ENCODE measurements at places on chromosomes 13 and 19.

- DNase-seq, result no peak
Observed at GRCh38 chr13:82220641-82221040, 1661.6 kb downstream of the SLITRK1 start.

GRCh38 chr13:99273128-99273527 lies 14.9 kb upstream of the GPR18 start:
- no peak for DNase-seq

DNA sequence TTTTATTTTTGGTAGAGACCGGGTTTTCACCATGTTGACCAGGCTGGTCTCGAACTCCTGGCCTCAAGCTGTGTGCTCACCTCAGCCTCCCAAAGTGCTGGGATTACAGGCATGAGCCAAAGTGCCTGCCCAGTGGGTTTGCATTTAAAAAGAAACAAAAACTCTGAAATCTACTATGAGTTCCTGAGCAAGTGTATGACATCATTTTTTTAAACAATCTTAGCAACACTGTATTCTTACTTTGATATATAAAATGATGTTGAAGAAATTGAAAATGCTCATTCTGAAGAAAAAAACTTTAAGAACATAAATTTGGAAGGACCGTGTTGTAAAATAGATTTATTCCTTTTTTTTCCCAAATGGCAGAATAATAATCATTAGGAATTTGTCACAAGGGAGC lies 1199.7 kb downstream of the DIAPH3 start:
- DNase-seq, result no peak

GRCh38 chr13:113876346-113877148 lies 12.7 kb upstream of the GAS6 start:
- DNase-seq, result no peak

GRCh38 chr19:18975011-18975410 lies 34.0 kb upstream of the HOMER3 start:
- DNase-seq, result no peak

DNA sequence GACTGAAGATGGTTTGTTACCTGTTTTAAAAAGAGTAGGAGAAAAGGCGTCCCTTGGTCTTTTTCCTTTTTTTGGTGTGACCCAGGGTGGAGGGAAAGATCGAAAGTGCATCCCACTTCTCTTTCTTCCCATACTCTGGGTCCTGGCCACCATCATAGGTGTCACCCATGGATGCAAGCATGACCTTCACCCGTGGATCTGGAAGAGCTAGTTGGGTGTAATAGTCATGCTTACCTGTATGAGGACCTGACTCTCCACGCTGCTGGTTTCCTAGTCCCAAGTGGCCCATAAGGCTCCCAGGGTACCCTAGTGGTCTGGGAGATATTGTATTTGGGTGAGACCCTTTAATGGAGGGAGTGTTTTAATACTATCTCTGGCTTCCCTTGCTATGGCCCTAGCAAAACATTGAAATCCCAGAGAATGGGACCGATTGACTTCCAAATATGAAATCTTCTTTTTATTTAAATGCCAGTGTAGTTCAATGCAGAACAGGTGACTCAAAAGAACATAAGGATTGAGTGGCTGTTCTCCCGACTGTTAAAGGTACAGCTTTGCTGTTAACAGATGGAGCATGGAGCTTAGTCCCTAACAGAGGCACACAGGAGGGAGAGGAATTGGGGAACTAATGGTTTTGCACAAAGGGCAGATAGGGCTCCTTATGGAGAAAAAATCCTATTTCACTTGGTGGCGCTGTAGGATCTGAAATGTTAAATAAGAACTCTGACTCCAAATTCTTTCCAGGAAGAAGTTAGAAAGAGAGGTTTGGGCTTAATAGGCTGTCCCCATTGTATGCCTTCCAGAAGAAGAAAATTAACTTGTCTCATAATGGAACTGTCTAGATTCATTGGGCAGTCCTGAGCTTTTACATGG lies 7.0 kb upstream of the ZNF550 start:
- no peak for DNase-seq

DNA sequence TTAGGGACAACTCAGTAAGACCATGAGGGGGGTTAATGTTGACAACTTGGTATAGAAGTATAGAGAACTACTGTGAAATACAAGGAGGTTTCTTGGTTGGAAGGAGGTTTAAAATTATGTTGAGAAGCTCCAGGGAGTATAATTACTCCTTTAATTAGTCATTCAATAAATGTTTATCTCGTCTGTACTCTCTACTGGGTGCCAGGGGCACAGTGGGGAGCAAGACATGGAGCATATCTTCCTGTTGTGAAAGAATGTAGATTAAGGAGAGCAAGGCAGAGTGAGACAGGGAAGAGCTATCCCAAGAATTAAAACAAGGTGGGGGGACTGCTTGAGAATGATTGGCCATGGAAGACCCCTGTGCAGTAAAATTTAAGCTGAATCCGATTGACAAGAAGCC lies 33.7 kb upstream of the TDRD3 start:
- no peak for DNase-seq

- no peak for DNase-seq
Observed at GRCh38 chr13:69291292-69291906, 816.2 kb upstream of the ATXN8OS start.

GRCh38 chr19:2327773-2328400 lies 499 bp downstream of the LSM7 start:
- DNase-seq, result no peak

DNA sequence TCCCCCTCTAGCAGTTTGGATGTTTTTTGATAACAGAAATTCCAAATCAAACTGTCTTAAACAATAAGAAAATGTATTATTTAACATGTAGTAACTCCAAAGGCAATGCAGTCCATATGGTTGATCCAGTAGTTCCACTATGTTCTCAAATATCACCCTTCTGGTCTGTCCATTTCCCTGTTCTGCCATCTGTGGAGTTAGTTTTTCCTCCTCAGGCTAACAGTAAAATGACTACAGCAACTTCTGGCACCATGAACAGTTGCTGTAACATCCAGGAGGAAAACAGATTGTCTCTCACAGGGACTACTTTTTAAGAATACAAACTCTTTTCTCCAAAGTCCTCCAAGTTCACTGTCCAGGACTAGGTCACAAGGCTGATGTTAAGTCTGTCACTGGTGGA lies 455.4 kb downstream of the FGF14 start:
- DNase-seq, result no peak

DNA sequence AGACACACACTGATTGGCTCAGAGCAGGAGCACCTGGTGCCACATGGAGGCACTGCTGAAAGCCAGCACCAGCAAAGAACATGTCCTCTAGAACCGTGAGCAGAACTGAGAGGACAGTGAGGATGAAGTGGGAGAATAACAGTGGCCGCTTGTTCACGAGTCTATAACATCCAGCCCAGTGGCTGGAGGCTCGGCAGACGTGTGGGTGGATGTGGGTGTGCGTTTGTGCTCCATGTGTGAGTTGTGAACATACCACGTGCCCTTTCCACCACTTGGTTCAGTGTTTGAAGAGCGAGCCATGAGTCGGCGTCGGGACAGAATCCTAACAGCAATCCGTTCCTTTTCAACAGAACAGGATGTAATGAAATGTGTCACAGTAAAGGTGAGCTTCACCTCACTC lies 113.0 kb downstream of the SOX1 start:
- DNase-seq, result no peak

DNA sequence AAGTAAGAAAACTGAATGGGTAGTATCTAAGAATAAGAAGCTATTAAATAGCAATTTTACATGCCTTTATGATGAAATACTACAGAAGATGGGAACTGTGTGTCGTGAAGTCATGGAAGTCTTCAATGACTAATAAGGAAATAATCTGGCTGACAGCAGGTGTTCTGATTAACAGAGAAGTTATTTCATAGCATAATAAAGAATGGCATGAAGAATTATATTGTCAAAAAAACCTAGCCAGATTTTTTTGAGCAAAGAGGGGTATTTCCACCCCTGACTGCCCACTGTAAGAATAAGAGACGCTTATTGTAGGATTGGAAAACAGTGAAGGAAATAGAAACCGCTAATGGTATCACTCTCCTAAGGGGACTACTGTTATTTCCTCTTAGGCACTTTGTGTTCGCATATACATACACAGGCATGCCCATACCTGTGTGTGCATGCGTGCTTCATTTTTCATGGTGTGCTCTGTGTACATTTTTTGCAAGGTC lies 318.8 kb downstream of the SHISA2 start:
- no peak for DNase-seq

- DNase-seq, result no peak
Observed at GRCh38 chr13:79482281-79482970, 1.5 kb downstream of the NDFIP2 start.

- DNase-seq, result no peak
Observed at GRCh38 chr13:104024416-104025170, 958.4 kb upstream of the SLC10A2 start.

GRCh38 chr19:23788411-23788810 lies 29.7 kb upstream of the ZNF681 start:
- DNase-seq, result no peak

GRCh38 chr19:19347401-19348110 lies 26.9 kb downstream of the MAU2 start:
- DNase-seq, result no peak

GRCh38 chr13:86856991-86857390 lies 814.2 kb upstream of the SLITRK5 start:
- DNase-seq, result no peak

- peak; percentile 38 for DNase-seq
Observed at GRCh38 chr19:48419158-48419920, 25.9 kb downstream of the GRIN2D start.

DNA sequence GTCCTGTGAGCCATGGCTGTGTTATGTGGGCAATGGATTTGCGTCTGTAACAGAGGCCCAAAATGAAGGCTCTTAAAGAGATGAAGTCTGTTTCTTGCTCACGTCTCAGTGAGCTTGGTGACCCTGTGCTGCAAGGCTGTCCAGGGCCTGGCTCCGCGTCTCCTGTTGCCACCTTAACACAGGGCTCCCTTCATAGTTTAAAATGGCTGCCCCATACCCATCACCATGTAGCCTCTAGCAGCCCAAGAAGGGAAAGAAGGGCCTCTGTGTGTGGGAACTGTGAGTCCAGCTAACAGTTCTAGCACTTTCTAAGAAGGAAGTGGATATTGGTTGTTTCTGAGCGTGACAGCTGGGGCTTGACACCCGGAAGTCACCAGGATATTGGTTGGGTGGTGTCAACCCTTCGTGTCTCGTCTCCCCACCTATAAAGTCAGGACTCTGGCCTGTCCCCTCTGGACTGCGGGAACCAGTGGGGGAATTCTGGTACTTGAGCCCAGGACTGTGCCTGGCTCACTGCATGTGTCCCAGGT lies 20.9 kb downstream of the TMED1 start:
- DNase-seq, result no peak
